ENCODE measurements at places on chromosomes 16 and 17.
A peak's percentile ranks its signal among the peaks of the same experiment; 100 is the strongest.

GRCh38 chr17:35743626-35744328 is 9.3 kb downstream of the GAS2L2 start:
- DNase-seq, result peak; percentile 68

GRCh38 chr17:63419949-63420867 is 25.9 kb downstream of the CYB561 start:
- no peak for DNase-seq

- peak; percentile 92 for DNase-seq
These were observed at the start of gene PDF for GRCh38 chr16:69330286-69331109. TSS of gene PDF (minus strand) at chr16:69330588. CDS start at chr16:69330570, 18 bp downstream.

GRCh38 chr17:6425407-6425806 is 9.5 kb downstream of the AIPL1 start:
- DNase-seq, result no peak

- peak; percentile 68 for DNase-seq
These were observed 690 bp downstream of the PITPNC1 start for GRCh38 chr17:67377488-67378453.

DNA sequence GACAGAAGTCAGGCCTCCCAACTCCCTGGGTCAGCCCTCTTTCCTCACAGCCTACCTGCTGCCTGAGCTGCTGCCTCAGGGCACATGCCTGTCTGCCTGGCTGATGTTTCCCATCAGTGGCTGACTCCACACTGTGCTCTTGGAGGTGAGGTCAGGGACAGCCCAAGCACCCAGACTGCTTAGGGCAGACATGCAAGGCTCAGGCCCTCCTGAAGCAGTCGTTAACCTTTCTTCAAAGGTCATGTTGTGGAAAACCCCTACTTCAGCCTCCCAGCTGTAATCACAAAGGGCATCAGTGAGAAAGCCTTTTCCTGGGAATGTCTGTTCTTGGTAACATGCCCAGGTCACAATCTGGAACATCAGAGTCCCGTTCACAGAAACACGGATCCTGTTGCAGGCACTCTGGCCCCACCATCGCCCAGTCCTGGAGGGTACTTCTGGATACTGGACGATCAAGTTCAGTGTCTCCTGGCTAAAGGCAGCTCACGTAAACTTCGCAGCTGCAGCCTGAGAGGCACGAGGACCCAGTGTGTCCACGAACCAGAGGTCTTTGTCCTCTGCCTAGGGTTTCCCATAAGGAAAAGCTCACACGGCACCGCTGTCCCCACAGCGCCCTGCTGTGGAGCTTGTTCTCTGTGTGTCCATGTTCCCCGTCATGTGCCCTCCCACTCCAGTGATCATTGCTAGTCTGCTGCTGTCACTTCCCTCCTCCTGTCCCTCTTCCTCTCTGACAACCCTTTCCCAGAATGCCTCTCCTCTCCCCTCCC is 54.9 kb downstream of the GNAO1 start:
- no peak for DNase-seq

DNA sequence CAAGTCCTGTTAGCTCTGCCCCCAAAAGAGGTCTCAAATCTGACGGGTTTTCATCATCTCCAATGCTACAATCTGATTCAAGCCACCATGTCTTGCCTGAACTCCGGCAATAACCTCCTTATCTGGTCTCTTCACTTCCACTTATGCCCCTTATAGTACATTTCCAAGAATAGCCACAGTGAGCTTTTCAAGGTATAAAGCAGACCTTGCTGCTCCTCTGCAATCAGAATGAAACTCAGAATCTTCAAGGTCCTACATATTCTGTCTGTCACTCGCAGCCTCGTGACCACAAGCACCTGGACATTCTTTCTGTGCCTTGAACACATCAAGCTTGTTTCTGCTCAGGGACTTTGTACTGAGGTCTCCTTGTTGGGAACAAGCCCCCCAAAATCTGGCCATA is 84.7 kb downstream of the YPEL2 start:
- no peak for DNase-seq
